ENCODE measurements at places on chromosomes 1 and 21. TPM values are rescaled to one million over a fixed set of nuclear protein-coding genes. Genes with fewer than 3 reads are reported as not detected.

CLEC20A gene
- total RNA-seq = not detected

CRYBG2 gene
- total RNA-seq = not detected

AKT3 gene
- 66.3 TPM for total RNA-seq

THEM4 gene
- 10.7 TPM for total RNA-seq

CR1L gene
- not detected for total RNA-seq

CTSE gene
- total RNA-seq = not detected

RXRG gene
- total RNA-seq = not detected

CFAP141 gene
- total RNA-seq = not detected

DHRS3 gene
- 9.6 TPM for total RNA-seq

LCE6A gene
- not detected for total RNA-seq

CYP4X1 gene
- 1.2 TPM for total RNA-seq

NKAIN1 gene
- total RNA-seq = 0.26 TPM

KCNC4 gene
- 4.7 TPM for total RNA-seq

ZNF593OS gene
- not detected for total RNA-seq

PDZK1 gene
- 0.33 TPM for total RNA-seq

SPATA1 gene
- 0.46 TPM for total RNA-seq

FAM3B gene
- not detected for total RNA-seq

IL19 gene
- not detected for total RNA-seq

RGS13 gene
- not detected for total RNA-seq

URB1 gene
- 30.0 TPM for total RNA-seq

HMCN1 gene
- 151 TPM for total RNA-seq

FNDC10 gene
- 3.6 TPM for total RNA-seq

RPE65 gene
- not detected for total RNA-seq

COL11A1 gene
- 2.5 TPM for total RNA-seq

VASH2 gene
- 0.26 TPM for total RNA-seq

FCGR2B gene
- not detected for total RNA-seq

TMIGD3 gene
- total RNA-seq = not detected

RPL22 gene
- 121 TPM for total RNA-seq

PROX1 gene
- 0.07 TPM for total RNA-seq

GBP4 gene
- total RNA-seq = 0.66 TPM

SRGAP2C gene
- total RNA-seq = 38.1 TPM

FCRL5 gene
- not detected for total RNA-seq

CHRM3 gene
- 0.03 TPM for total RNA-seq

FMO2 gene
- 11.8 TPM for total RNA-seq

LRP8 gene
- total RNA-seq = 9.1 TPM

CD5L gene
- total RNA-seq = not detected

Data from smooth muscle cell of the pulmonary artery (primary cell).